ENCODE measurements at places on chromosomes 12 and 14.

DNA sequence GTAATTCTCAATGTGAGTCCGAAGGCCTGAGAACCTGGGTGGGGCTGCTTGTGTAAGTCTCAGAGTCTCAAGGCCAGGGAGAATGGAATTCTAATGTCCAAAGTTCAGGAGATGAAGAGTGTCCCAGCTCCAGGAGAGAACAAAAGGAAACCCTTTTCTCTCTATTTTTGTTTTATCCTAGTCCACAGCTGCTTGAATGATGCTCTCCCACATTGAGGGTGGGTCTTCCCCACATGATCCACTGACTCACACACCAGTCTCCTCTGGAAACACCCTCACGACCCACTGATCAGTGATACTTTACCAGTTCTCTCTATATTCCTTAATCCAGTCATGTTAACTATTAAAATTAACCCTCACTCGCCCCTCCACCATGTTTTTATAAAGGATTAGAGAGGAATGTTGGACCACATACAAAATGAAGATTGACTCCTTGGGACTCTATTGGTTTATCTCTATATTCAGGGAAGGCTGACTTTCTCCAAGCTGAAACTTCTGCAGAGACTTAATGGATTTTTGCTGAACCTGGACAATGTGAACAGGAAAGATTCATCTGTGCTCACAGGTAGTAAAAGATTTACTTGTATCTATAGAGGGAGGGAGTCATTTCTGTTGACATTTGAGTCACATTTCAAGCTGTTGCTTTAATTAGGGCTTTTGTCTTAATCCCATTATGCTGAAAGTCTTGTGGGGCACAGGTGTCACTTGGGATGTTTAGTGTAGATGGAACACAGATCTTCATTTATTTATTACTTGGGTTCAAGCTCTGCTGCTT lies 1061.0 kb upstream of the TMEM132C start:
- no peak for DNase-seq

GRCh38 chr14:55129428-55130195 lies 560 bp downstream of the LGALS3 start:
- DNase-seq, result peak; percentile 33

GRCh38 chr14:23306412-23307145 lies at the start of gene BCL2L2:
TSS of gene BCL2L2 (plus strand) at chr14:23306833. CDS start at chr14:23307768, 935 bp downstream.
- no peak for DNase-seq

DNA sequence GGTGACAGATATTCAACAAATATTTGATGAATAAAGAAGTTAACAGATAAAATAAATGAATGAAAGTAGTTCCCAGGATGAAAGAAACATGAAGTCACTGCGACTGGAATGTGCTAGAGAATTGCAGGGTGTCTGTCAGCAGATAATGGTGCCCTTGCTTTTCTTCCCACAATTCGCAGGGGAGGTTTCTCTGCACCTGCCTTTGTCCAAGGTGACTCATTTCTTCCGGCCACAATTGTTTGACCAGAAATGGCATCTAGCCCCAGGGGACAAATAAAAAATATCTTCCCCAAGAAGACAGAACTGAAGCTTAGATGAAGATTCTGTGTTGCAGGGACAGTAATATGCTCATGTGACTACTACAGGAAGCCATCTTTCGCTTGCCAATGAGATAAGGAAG lies 316.1 kb upstream of the TBX3 start:
- no peak for DNase-seq

GRCh38 chr12:113519464-113520307 lies 48.0 kb upstream of the LHX5 start:
- no peak for DNase-seq

DNA sequence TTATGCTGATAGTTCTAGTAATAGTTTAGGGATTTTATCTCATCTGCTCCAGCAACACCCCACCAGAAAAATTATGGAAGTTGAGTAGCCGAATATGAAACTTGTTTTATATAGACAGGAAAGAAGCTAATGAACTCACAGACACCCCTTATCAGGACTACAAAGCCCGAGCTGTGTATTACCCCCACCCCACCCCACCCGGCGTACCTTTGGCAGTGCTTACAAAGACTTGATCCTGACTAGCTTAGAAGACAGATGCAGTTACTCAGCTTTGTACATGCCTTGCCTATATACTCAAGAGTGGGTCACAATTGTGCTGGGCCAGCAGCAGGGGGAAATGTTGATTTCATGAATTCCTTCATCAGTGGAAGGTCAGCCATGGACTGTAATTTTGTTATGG lies 22.4 kb downstream of the PROX2 start:
- DNase-seq, result no peak
